ENCODE measurements at places on chromosomes 12 and 14. TPM values are rescaled to one million over a fixed set of nuclear protein-coding genes. Genes with fewer than 3 reads are reported as not detected.

The GLI1 gene
- 2.5 TPM for total RNA-seq

- H3K4me3 ChIP-seq: no peak overlapping the region
- H3K4me1 ChIP-seq: peaks cover 7% of the 10 kb centered on the region
- H3K36me3 ChIP-seq: no peaks in the 10 kb centered on the region
Observed at GRCh38 chr12:122688291-122688690, 14.9 kb downstream of the HCAR2 start.

DNA sequence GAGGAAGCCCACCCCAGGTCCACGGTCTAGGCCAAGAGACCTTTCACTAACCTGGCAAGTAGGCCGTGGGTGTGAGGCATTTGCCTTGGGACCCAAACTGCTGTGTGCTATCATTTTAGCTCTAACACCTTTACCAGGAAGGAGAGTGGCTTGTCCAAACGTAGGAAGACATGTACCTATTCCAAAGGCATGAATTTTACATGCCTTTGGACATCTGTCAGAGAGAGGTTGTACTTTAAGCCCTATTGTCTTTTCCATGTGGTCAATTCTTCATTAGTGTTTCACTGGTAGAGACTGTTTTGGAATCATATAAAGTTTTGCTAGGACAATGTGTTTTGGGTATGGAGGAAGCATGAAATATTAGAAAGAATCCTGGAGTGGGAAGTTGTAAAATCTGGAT, 148.8 kb downstream of the SLC41A2 start:
- H3K27me3 ChIP-seq: peaks cover 2% of the 10 kb centered on the region
- DNase-seq: no peak
- no peak overlapping the region for H3K4me3 ChIP-seq
- H3K27ac ChIP-seq: no peak overlapping the region
- H3K4me1 ChIP-seq: no peaks in the 10 kb centered on the region
- H3K36me3 ChIP-seq: peaks cover 3% of the 10 kb centered on the region

GRCh38 chr12:124363353-124363965, 68.6 kb downstream of the RFLNA start:
- no peaks in the 10 kb centered on the region for H3K27me3 ChIP-seq
- H3K36me3 ChIP-seq: peaks cover 2% of the 10 kb centered on the region
- no peak overlapping the region for H3K27ac ChIP-seq
- H3K4me3 ChIP-seq: no peak overlapping the region

The TCL1B gene
- not detected for total RNA-seq

The DEGS2 gene
- total RNA-seq: 1.1 TPM

DNA sequence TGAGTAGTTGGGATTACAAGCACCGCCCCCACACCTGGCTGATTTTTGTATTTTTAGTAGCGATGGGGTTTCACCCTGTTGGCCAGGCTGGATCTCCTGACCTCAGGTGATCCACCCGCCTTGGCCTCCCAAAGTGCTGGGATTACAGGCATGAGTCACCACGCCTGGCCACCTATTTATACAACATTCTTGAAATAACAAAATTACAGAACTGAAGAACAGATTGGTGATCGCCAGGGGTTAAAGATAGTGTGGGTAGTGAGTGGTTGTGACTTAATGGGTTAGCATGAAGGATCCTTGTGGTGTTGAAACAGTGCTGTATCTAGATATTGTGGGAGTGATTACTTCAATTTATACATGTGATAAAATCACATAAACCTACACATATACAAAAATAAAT, 7.4 kb downstream of the GLIPR1L1 start:
- DNase-seq: no peak
- H3K27me3 ChIP-seq: peaks cover 22% of the 10 kb centered on the region
- peaks cover 19% of the 10 kb centered on the region for H3K4me1 ChIP-seq
- H3K27ac ChIP-seq: no peak overlapping the region
- no peaks in the 10 kb centered on the region for H3K36me3 ChIP-seq
- no peak overlapping the region for H3K4me3 ChIP-seq
